ENCODE measurements at places on chromosomes 1 and 21.

GRCh38 chr1:220044678-220045355 is 1.5 kb downstream of the EPRS1 start:
- no peak for DNase-seq

GRCh38 chr1:204960306-204961125 is 82.5 kb upstream of the CNTN2 start:
- no peak for DNase-seq

- no peak for DNase-seq
These were observed 13.7 kb downstream of the GLIS1 start for GRCh38 chr1:53725238-53725689.

GRCh38 chr1:246311461-246311860 is 195.6 kb downstream of the SMYD3 start:
- DNase-seq = no peak

DNA sequence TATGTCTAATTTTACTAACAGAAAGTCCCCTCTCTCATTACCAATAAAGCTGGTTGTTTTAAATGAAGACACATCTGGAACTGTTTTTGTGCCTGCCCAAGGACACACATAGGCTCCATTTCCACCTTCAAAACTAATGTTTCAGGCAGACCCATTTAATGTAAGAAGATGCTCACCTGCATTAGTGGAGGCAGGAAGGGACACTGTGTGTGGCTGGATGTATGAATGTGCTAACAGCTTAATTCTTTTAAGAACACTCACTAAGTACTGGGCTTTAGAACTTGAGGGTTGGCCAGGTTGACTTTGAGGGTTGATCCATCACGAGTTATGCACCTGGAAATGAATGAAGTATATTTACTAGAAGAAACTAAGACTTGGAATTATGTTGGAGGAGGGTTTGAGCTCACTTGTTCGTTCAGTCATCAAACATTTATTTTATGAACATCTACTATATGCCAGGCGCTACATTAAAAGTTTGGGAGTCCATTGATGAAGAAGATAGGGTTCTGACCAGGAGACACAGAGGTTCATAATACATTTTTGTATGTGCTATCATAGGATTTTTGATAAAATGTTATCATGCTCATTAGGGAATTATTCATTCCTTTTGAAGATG is 5.4 kb downstream of the JUN start:
- DNase-seq = no peak

GRCh38 chr1:179090522-179090921 is 8.7 kb downstream of the TOR3A start:
- DNase-seq = no peak

- no peak for DNase-seq
These were observed 7.6 kb upstream of the RAP1A start for GRCh38 chr1:111611986-111612385.

DNA sequence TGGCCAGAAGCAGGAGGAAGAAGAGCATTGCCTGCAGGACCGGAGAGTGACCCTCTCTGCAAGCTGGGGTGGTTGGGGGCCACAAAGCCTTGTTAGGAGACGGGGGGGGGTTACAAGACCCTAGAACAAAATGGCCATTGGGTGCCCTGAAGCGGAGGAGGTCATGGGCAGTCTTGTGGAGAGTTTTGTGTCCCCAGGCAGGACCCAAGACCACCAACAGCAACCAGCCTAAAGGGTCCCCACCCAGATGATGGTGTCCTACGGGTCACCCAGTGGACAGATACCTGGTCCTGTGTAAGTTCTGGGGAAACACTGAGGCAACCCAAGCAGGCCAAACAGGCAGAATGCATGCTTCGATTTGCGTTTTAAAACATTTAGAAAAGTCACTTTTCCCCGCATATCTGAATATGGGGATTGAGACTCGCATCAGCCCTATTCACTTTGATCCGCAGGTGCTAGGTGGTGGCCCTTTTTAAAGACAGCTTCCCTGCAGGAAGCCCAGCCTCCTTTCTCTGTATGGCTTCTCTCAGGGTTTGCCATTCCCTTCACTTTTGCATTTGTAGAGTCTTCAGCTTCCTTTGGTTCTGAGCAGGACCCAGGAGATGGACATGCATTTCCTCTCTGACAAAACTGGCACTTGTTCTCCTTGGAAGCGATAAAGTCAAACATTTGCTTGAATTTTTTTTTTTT is 21.1 kb downstream of the GNG4 start:
- no peak for DNase-seq

DNA sequence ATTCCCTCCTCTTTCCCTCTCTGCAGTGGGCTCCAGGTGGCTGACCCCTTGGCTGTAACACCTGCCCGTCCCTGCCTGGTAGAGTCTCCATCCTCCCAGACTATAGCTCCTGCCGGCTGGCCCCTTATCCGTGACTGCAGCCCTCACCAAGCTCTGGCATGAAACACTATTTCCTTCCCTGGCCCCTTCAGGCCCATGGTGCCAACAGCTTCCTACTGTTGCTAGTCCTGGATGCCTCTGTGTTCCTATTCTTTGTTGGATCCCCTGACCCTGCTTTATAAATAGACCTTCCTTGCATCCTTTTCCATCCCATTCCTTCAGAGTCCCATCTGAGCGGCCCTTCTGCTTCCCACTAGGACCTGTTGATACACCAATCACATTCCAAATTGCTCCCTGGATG is 195.0 kb downstream of the ZNF326 start:
- no peak for DNase-seq

- DNase-seq = peak; percentile 14
These were observed 276.4 kb upstream of the B3GALT2 start for GRCh38 chr1:193462629-193463320.

DNA sequence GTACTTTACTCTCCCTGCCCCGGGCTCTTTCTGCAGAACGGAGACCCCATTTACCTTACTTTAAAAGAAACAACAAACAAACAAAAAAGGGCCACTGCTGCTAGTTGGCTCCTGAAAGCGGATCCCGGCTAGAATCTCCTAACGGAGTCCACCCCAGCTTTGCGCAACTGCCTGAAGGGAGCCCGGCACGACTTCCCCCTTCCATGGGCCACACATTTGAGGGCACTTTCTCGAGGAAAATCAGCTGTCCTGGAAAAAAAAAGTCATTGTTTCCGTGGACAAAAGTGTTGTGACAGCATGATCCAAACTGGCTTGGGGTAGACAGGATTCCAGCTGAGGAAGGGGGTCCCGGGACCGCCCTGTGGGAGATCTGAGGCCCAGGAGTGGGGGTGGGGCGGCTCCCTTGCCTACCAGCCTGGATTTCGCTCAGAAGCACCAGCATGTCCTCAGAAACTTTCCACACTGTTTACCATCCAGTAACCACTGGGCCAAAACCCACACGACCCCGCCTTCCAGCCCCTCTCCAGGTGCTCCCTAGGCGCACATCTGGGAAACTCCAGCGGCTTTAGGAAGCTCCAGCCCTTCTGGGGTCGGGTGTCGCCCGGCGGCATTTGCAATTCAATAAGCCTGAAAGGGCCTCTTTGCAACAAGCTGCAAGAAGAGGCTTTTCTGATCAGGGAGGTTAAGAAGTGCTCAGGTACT is 4.8 kb downstream of the RIPK4 start:
- DNase-seq = no peak

DNA sequence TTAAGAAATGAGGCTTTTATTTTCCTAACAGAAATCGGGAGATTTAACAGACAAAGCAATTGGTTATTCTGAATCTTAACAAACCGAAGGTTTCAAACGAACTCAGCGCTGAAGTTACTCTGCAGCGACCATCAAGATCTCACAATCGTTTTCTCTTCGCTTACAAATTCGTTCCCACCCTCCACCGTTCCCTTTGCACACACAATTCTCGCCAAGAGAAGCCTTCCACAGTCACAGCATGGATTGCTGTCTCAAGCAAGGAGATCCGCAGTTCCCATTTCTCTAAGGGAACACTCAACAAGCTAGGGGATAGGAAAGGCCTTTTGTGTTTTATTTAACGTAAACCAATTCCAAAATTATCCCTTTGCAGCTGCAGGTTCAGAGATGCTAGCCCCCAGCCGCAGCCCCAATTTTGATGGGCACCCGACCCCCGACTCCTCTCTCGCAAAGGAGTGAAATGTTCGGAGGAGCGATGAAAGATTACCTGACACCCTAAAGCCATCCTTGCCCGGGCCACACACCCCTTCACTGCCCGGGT is 755 bp downstream of the FBXO42 start:
- DNase-seq = peak; percentile 20

DNA sequence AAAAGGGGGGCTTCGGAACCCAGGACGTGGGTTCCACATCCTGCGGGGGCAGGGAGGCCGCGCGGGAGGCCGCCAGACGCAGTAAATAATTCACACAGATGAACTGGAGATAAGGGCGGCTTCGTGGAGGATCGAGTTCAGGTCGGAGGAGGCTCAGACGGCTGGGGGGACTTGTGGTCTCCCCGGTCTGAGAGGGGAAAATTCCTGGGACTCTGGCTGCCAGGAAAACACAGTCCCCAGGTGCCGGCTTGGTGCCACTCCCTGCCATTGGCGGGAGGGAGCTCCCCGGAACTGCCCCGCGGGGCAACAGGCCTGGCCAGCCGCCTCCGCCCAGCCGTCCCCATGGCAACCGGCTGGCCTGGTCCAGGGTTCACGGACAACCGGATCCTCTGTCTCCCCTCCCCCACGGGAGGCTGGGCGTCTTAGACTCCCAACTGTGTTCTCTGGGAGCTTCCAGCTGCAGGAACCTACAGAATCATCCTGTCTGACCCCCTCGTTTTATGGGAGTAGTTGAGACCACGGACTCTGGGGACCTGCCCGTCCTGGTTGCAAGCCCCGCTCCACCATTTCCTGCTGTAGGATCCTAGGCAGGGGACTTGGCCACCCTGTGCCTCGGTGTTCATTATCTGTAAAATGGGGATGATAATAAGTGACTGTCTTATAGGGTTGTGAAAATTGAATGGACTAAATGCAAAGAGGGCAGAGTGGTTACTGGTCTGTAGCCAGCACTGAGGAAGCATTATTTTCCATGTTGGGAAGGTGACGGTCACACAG is 9.6 kb downstream of the CAMK2N1 start:
- DNase-seq = no peak

GRCh38 chr1:13950637-13951036 is 250.6 kb downstream of the PRDM2 start:
- peak; percentile 6 for DNase-seq

DNA sequence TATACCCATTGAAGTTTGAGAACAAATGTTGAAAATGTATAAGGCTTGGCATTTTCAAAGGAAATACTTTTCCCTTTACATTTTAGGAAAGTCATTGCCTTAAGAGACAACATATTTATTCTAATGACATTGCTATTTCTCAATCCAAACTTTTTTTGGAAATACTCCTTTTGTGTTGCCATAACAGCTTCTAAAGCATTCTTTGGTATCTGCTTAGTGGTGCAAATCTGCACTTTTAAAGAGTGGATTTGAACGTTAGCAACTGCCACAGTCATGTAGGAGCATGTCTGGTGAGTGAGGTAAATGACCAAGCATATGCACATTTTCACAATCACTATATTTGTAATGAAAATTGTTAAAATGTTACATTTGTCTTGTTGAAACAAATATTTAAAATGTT is 124.4 kb upstream of the GORAB start:
- DNase-seq = no peak

- DNase-seq = no peak
These were observed 28.5 kb downstream of the CCDC185 start for GRCh38 chr1:223421676-223422075.

GRCh38 chr1:100313382-100313781 is 38.9 kb upstream of the CDC14A start:
- DNase-seq = no peak

GRCh38 chr1:5645135-5645399 is 347.2 kb downstream of the NPHP4 start:
- no peak for DNase-seq

- DNase-seq = no peak
These were observed 28.1 kb upstream of the TGFB2 start for GRCh38 chr1:218317061-218317460.

- no peak for DNase-seq
These were observed 35.7 kb upstream of the BCL9 start for GRCh38 chr1:147505568-147505967.

DNA sequence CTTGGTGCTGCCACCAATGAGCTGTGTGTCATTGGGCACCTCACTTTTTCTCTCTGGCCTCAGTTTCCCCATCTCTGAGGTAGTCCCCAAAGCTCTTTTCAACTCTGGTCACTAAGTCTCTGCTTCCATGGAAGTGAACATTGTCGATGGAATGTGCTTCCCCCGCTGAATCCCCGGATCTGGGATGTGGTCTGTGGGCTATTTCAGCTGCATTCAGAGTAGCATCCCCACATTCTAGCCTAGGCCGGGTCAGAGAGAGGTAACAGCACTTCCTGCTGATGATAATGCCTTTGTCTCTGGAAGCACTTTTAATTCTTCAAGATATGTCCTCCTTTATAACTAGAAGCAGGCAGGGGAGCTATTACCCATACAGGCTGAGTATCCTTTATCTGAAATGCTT is 29.8 kb downstream of the RASSF5 start:
- no peak for DNase-seq

DNA sequence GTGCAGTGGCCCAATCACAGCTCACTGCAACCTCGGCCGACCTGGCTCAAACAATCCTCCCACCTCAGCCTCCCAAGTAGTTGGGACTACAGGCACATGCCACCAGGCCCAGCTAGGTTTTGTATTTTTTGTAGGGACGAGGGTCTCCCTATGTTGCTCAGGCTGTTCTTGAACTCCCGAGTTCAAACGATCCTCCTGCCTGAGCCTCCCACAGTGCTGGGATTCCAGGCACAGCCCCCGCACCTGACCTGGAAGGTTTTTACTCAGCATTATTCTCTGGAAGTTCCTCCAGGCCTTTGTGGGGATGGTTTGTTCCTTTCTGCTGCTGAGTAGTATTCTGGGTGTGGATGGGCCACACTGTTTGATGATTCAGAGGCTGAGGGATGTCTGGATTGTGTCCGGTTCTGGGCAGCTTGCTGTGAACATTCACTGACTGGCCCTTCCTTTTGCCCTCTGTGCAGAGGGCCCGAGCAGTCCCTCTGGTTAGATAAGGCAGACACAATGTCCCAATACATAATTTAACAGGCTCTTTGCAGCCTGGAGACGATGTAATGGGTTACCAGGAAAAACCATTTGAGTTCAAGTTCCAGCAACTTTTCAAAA is 6.0 kb upstream of the TRAPPC10 start:
- DNase-seq = no peak

GRCh38 chr1:89907727-89908212 is 86.9 kb downstream of the LRRC8D start:
- no peak for DNase-seq

GRCh38 chr21:29873908-29874307 is 65.9 kb downstream of the GRIK1 start:
- DNase-seq = no peak

- DNase-seq = no peak
These were observed 40.8 kb downstream of the NTPCR start for GRCh38 chr1:232991238-232991637.
